ENCODE measurements at places on chromosomes 7 and 10.

DNA sequence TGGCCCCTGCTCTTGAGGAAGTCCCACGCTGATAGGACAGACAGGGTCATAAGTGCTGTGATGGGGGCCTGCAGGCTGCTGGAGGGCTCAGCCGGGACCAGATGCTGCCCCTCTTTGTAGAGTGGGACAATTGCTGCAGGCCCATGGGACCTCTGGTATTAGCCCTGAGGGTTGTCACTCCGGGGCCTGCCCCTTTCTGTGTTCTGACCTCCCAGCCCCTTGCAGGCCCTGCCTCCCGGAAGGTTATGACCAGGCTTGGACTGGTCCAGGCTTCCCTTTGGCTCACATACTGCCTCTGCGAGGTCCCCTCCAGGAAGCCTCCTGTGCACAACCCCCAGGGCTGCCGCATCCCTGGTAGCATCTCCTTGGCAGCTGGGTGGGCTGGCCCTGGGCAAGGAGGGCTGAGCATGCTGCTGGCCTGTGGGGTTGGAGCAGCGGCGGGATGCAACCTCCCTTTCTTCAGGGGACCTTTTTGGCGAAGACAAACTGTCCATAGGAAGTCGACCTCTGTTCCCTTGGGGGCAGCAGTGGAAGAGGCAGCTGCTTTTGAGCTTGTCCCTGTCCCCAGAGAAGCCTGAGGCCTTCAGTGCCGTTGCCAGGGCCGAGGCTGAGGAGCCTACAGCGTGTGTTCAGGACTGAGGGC is 8.8 kb downstream of the LIMK1 start:
- no peak for DNase-seq

DNA sequence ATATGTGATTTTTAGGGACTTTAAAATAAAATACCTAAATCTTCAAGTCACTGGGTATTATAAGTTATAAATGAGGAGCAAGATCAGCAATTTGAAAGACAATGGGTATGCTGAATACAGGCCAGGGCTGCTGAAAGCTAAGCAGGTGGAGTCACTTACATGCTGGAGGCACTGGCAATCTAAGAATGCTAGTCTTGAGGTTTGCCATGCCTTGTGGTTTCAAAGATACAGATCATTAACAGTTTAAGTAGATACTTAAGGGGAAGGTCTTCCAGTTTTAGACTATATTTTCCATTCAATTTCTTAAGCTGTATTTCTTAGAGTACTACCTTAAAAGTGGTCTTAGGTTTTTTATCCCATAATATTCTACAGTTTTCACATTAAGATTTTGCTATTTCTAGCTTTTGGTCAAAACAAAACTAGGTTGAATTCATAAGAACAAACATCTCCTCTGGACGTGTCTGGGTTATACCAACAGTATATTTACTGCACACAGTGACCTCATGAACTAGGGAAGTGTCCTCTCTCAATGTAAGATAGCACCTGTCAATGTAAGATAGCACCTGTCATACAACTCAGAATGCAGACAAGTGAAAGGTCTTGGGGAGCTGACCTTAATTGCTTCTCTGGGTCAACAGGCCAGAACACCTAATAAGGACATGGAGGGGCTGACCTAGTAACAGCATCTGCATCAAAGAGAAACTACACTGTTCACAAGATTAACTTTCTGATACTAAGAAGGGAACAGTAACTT is 2.0 kb downstream of the SRI start:
- DNase-seq: no peak

- no peak for DNase-seq
Observed at GRCh38 chr7:103735377-103735776, 254.1 kb downstream of the RELN start.

DNA sequence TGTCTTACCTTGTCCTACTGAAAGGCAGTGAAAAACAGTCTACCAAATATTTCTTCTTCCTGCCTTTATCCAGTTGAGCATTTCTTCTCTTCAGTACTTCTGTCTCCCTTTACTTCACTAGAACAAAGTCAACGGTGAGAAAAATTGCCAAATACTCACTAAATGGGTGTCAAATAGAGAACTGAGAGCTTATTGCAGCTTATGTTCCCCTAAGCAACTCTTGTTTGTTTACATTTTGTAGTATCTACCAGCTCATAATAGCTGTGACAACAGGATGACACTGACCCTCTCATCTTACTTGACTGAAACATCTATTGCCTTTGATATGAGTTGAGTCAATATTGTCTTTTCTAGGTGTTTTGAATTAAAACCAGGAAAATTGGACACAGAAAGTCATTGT is 327.9 kb upstream of the SORCS1 start:
- no peak for DNase-seq

DNA sequence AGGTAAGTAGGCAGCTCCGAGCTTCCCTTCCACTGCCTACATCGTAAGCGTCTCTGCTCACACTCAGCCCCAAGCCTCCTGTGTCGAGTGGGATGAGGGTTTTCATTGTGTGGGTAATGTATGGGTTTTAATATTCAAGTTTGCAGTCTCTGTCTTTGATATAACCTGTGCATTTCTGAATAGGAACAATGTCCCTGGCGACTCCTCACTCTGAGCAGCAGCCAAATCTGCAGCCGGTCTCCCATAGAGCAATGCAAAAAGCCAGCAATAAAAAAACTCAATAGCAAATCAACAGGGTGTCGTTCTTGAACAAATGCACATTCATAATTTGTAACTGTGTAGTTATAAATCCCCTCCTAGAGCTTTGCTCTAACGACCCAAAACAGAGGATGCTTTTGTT is 33.4 kb downstream of the PPP1R17 start:
- DNase-seq: no peak

- DNase-seq: no peak
Observed at GRCh38 chr7:21094589-21094988, 307.9 kb upstream of the SP8 start.

DNA sequence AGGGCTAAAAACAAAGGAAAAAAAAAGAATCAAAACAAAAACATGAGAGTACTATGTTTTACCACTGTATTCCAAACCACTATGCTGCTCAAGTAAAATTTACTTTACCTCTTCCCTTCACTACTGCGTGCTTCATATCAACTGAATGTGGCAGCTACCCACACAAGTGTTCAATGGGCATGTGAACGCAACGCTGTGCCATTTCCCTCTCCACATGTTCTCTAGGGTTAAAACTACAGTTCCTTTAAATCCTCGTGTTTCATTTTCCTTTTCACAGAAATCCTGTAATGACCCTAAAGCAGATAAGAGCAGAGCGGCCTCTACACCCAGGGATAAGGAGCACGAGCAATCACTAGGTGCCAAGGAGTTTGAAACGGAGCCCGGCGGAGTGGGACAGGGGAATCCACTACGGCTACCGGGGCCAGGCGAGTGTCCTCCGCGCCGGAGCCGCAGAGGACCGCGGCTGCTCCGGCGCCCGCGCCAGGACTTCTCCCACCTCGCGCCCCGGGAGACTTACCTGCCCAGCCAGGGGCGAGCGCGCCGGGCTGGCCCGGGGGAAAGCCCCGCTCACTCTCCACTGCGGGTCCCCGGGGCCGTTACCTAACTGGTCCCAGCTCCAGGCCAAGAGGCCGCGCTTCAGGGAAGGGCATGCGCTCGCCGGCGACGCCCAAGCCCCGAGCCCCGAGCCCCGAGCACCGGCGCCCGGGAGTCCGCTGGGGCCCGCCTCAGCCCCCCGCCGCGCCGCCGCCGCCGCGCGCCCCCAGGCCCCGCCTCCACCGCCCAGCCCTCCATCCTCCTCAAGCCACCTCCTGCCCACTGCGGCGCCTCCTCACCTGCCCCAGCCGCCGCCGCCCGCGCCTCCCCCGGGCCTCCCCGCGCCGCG is 711 bp downstream of the NAMPT start:
- DNase-seq: peak; percentile 27
